ENCODE measurements at places on chromosomes 6 and 20. TPM values are rescaled to one million over a fixed set of nuclear protein-coding genes. Genes with fewer than 3 reads are reported as not detected.
A peak's percentile ranks its signal among the peaks of the same experiment; 100 is the strongest.

TMEM170B gene
- 5.7 TPM for total RNA-seq

GRCh38 chr6:91198588-91199255, 611.9 kb upstream of the MAP3K7 start:
- H3K4me3 ChIP-seq: no peak overlapping the region
- H3K36me3 ChIP-seq: no peaks in the 10 kb centered on the region
- no peak overlapping the region for H3K27ac ChIP-seq
- peaks cover 29% of the 10 kb centered on the region for H3K4me1 ChIP-seq
- no peak for DNase-seq

GRCh38 chr20:63682384-63683139, 13.9 kb upstream of the TNFRSF6B start:
- H3K27ac ChIP-seq: no peak overlapping the region
- no peaks in the 10 kb centered on the region for H3K27me3 ChIP-seq
- H3K4me3 ChIP-seq: no peak overlapping the region
- no peaks in the 10 kb centered on the region for H3K36me3 ChIP-seq

GRCh38 chr6:2714111-2714895, 36.4 kb downstream of the MYLK4 start:
- H3K4me1 ChIP-seq: peaks cover 32% of the 10 kb centered on the region
- H3K27ac ChIP-seq: no peak overlapping the region
- no peak overlapping the region for H3K4me3 ChIP-seq
- no peak for DNase-seq
- no peaks in the 10 kb centered on the region for H3K27me3 ChIP-seq

DNA sequence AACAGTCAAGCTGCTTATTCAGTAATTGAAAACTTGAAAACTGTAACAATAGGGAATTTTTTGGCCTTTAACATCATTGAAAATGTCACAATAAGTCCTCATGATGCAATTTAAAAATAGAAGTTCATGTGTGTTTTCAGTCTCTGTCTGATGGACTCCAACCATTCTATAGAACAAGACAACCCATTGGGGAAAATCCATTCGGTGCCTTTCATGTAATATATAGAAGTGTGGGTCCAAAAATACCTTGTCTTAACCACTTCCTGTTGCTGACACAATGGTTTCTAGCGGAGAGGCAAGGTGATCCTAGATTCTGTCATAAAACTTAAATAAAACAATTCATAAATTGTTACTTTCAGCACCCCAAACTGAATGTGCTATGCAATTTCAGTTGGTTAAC, 1131.3 kb upstream of the MAP3K7 start:
- H3K4me3 ChIP-seq: no peak overlapping the region
- no peak for DNase-seq
- H3K36me3 ChIP-seq: no peaks in the 10 kb centered on the region
- peaks cover 2% of the 10 kb centered on the region for H3K27me3 ChIP-seq
- no peak overlapping the region for H3K27ac ChIP-seq

CNR1 gene
- total RNA-seq: 6.3 TPM

MTO1 gene
- total RNA-seq: 21.6 TPM

NFATC2 gene
- 14.0 TPM for total RNA-seq

DNA sequence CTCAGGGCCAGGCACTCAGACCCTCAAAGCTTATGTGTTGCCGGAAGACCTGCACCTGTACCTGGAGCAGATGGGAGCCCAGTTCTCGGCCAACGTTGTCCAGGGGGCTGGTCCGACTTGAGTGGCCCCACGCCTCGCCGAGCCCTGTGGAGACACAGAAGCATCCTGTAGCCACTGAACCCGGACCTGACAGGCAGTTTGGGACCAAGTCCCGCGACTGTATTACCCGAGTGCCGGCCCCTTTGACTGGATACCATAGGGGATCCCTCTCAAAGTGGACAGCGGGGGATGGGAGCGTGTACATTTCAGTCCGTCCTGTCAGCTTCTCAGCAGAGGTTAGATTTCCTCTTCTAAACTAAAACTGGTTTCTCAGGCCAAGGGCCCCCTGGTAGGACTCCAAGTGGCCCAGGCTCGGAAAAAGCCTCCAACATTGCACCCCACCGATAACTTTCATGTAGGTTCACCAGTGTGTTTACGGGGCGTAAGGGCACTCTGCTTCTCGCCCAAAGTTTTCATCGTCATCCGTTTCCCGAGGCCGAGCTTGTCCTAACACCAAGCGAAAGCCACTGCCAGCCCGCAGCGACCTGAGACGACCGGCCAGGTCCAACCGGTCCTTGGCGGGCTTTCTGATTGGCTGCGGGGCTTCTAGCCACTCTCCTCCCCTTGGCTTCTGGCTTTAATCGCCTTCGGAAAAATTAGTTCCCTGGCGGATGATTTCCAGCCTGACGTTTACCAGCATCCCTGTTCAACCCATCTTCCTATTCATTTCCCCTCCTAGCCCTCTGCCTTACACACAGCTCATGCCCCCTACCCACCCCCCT, 10.8 kb downstream of the SIM1 start:
- H3K27me3 ChIP-seq: no peaks in the 10 kb centered on the region
- peak overlapping the region; percentile 9 for H3K4me3 ChIP-seq
- H3K27ac ChIP-seq: no peak overlapping the region
- peaks cover 6% of the 10 kb centered on the region for H3K4me1 ChIP-seq
- peak; percentile 42 for DNase-seq

GRCh38 chr6:80029470-80029869, 25.0 kb downstream of the TTK start:
- H3K27me3 ChIP-seq: no peaks in the 10 kb centered on the region
- H3K4me1 ChIP-seq: no peaks in the 10 kb centered on the region
- no peak overlapping the region for H3K4me3 ChIP-seq
- H3K36me3 ChIP-seq: peaks cover 21% of the 10 kb centered on the region

DNA sequence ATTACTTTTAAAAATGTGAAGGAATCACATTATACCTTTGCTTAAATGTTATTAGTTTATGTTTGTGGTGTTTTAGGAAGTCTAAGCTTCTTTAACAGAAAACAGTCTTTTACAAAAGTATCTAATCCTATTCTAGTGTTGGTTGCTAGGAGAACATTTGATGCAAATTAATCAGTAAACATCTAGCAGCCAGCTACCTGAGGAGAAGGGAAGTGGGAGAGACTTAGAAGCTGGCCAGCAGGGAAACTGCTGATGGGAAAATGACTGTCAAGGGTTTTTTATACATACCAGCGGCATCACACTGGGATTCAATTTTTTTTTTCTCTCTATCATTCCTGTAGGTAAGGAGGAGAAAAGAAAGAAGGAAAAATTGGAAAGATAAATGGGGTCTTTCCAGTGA, 686.0 kb upstream of the MMS22L start:
- H3K4me3 ChIP-seq: no peak overlapping the region
- H3K4me1 ChIP-seq: no peaks in the 10 kb centered on the region
- H3K27ac ChIP-seq: no peak overlapping the region
- H3K36me3 ChIP-seq: no peaks in the 10 kb centered on the region

DNA sequence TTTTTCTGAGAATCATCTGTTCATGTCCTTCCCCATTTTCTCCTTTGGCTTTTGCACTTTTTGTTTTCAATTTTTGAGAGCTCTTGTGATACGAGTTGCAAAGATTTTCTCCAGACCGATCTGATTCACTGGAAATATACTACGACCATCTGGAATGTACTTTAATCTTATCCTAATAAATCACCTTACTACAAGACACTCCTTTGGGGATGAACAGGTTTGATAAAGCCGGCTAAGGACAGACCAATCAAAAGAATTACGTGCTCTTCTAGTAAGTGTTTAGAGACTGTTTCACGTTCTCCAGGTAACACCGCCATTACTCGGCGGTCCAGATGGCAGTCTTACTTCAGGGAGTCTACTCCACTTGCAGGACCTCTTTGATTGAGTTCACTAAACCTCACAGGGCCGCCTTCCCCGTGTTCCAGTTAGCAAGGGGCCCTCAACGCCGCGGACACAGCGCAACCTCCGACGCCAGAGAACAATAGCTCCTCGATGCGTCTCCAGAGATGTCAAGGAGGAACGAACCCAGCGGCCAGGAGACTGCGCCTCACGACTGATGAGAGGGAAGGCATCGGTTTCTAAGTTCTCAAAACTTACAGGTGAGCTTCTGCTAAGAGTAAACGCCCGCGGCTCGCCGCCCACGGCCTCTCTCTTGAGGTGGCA, 920 bp upstream of the WTAP start:
- H3K4me3 ChIP-seq: peak overlapping the region; percentile 87
- no peaks in the 10 kb centered on the region for H3K27me3 ChIP-seq
- peak overlapping the region; percentile 99 for H3K27ac ChIP-seq
- H3K36me3 ChIP-seq: peaks cover 20% of the 10 kb centered on the region

- no peak overlapping the region for H3K4me3 ChIP-seq
- no peaks in the 10 kb centered on the region for H3K36me3 ChIP-seq
- H3K4me1 ChIP-seq: peaks cover 31% of the 10 kb centered on the region
- H3K27ac ChIP-seq: no peak overlapping the region
- no peak for DNase-seq
These were observed 135.2 kb downstream of the ELOVL4 start for GRCh38 chr6:79812195-79812594.

GRCh38 chr6:32079566-32080290, 29.4 kb downstream of the TNXB start:
- H3K36me3 ChIP-seq: no peaks in the 10 kb centered on the region
- peaks cover 30% of the 10 kb centered on the region for H3K4me1 ChIP-seq
- DNase-seq: no peak
- peaks cover 7% of the 10 kb centered on the region for H3K27me3 ChIP-seq

SLPI gene
- total RNA-seq: not detected

MOCS3 gene
- 5.7 TPM for total RNA-seq

CEP250 gene
- 68.4 TPM for total RNA-seq

GRCh38 chr6:108187519-108187918, 21.7 kb downstream of the NR2E1 start:
- H3K27me3 ChIP-seq: peaks cover 84% of the 10 kb centered on the region
- H3K27ac ChIP-seq: no peak overlapping the region
- DNase-seq: no peak
- no peaks in the 10 kb centered on the region for H3K4me1 ChIP-seq
- H3K4me3 ChIP-seq: no peak overlapping the region

- H3K4me3 ChIP-seq: no peak overlapping the region
- no peaks in the 10 kb centered on the region for H3K27me3 ChIP-seq
- H3K36me3 ChIP-seq: no peaks in the 10 kb centered on the region
- no peak overlapping the region for H3K27ac ChIP-seq
- no peak for DNase-seq
These were observed 256.3 kb downstream of the OGFRL1 start for GRCh38 chr6:71544906-71545305.

RNF217 gene
- 54.9 TPM for total RNA-seq

DNA sequence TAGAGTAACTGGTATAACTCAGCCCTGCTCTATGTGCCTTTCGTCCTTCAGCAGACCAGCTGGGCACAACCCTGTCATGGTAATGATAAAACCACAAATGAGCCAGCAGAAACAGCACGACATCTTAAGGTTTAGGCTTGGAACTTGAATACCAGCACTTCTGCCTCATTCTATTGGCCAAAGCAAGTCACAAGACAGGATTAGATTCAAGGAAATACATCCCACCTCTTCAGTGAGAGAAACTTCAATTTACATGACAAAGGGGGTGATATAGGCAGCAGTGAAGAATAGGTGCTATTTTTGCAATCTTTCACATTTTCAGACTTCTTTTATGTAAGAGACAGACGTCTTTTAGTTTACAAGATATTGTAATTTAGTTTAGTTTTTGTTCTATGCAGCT, 69.8 kb upstream of the SLC35F1 start:
- H3K27me3 ChIP-seq: peaks cover 23% of the 10 kb centered on the region
- no peaks in the 10 kb centered on the region for H3K4me1 ChIP-seq
- H3K36me3 ChIP-seq: no peaks in the 10 kb centered on the region
- no peak for DNase-seq
- no peak overlapping the region for H3K27ac ChIP-seq

- H3K4me3 ChIP-seq: no peak overlapping the region
- H3K36me3 ChIP-seq: no peaks in the 10 kb centered on the region
- H3K27ac ChIP-seq: peak overlapping the region; percentile 54
- DNase-seq: no peak
- peaks cover 20% of the 10 kb centered on the region for H3K4me1 ChIP-seq
These were observed 213.8 kb upstream of the CST7 start for GRCh38 chr20:24735263-24735662.

RBM24 gene
- 0.45 TPM for total RNA-seq

ENPP5 gene
- total RNA-seq: 8.7 TPM

RNF39 gene
- total RNA-seq: not detected

DNA sequence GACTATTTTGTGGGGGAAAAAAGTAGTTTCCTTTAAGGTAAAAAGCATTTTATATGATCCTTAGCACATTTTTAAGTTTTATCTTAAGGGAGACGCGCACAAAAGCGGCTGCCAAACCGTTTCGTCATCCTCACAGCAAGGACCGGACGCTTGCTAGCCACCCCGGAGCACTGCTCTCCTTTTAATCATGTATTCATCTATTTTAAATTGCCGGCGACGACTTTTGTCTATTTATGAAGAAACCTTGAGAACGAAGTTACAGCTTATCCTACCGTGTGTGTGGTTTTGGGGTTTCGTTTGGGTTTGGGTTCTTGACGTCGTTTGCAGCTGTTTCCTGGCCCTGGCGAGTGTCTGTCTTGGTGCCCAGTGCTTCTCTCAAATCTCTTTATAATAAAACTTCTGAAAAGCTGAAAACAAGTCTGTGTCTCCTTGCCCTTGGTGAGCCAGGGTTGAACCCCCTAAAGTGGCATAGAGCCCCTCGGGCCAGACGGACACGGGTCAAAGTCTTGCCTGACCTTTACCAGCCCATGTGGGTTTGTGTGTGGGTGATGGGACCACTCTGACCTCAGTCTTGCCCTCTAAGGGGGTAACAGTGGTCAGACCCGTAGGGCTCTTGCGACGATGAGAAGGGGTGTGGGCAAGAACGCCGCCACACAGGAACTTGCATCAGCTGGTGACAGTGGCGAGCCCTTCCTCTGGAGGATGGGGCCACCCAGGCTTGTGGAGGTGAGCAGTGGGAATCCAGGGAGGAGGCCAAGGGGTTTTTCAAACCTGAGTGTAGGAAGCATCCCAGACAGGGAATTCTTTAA, 117.6 kb downstream of the JPH2 start:
- H3K27ac ChIP-seq: no peak overlapping the region
- no peak for DNase-seq
- peaks cover 23% of the 10 kb centered on the region for H3K27me3 ChIP-seq

DNA sequence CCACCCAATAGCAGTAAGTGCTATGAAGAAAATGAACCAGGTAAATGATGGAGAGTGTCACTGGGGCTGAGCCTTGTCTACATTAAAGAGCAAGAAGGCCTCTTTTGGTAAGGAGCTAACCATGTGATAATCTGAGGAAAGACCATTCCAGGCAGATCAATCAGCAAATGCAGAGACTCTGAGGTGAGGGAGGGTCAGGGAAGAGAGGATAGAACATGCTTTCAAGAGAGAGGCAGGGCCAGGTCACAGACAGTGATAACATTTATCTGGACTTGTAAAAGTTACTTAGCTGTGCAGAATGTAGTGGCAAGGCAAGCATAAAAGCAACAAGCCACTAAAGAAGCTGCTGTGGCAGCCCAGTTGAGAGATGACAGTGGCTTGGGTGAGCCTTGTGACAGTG, 197.3 kb downstream of the TASP1 start:
- no peak overlapping the region for H3K4me3 ChIP-seq
- peaks cover 18% of the 10 kb centered on the region for H3K4me1 ChIP-seq
- DNase-seq: no peak
- H3K27ac ChIP-seq: peak overlapping the region; percentile 7
- peaks cover 12% of the 10 kb centered on the region for H3K36me3 ChIP-seq

- H3K27ac ChIP-seq: no peak overlapping the region
- no peaks in the 10 kb centered on the region for H3K27me3 ChIP-seq
- H3K4me3 ChIP-seq: no peak overlapping the region
- DNase-seq: no peak
These were observed 15.0 kb upstream of the RIN2 start for GRCh38 chr20:19742974-19743639.

Data from mesothelial cell of epicardium (in vitro differentiated cells).